KG1 (cell line): ENCODE measurements at places on chromosomes 4 and X.
A peak's percentile ranks its signal among the peaks of the same experiment; 100 is the strongest.

- no peak for DNase-seq
Observed at GRCh38 chr4:7134737-7135388, 57.5 kb upstream of the SORCS2 start.

DNA sequence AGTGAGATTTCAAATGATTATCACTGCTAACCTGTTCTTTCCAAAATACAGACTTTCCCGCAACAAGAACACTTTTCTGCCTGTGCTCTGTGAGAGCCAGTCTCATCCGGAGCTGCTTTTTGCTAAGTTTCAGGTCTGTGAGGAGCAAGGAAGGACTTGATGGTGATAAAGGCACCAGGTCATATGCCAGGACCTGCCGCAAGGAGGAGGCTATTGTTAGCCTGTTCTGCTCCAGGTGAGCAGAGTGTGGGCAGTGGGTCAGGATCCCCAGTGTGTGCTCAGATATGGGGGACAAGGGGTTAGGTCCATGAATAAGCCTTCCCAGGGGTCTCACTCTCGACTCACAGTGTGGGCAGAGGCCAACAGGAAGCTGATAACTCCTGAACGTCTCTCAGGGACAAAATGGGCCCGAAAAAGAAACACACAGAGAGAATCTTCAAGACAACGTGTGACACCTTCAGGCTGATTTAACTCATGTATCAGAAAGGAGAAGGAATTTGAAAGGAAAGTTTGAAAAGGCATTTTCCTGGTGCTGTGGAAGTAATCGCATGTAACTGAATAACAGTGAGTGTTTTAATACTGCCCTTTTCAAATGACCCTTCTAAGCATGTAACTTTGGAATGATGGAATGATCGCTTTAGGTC lies 57.7 kb upstream of the PDLIM3 start:
- no peak for DNase-seq

- DNase-seq, result no peak
Observed at GRCh38 chrX:76605390-76605789, 177.9 kb downstream of the MAGEE1 start.

- DNase-seq, result peak; percentile 30
Observed at GRCh38 chr4:2290974-2291704, 29.2 kb upstream of the MXD4 start.

GRCh38 chr4:41656572-41657520 lies 91.7 kb downstream of the PHOX2B start:
- no peak for DNase-seq

DNA sequence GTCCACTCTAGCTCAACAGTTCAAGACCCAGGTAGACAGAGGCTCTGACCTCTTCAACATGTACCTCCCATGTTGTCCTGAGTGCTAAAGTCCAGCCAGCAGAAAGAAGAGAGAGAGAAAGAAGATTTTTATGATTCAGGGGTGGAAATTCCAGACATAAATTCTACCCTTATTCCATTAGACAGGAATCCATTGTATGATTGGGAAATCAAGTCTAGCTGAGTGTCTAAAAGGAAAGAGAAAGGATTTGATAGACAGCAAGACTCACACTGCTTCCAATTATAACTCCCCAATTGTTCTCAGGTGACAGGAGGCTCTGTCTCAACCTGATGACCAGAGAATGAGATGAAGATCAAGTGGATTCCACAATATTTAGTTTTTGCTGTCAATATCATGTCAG lies 27.9 kb upstream of the PGM2 start:
- no peak for DNase-seq

DNA sequence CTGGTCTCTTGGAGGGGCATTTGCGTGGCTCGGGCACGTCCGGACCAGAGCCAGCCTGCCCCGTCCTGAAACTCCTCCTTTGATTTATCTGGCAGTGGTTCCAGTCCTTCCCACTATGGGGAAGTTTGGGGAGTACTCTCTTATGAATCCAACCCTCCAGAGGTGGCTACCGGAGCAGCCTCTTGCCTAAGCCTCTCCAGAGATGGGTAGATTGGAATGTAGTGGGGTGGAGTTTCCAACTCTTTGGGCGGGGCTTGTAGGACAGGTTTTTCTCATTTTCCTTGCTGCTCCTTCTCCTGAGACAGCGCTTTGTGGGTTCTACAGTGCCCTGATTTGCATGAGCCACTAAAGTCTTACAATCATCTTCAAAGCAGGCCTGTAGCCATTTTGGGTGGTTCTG lies 60.1 kb upstream of the XAGE1B start:
- DNase-seq, result no peak

DNA sequence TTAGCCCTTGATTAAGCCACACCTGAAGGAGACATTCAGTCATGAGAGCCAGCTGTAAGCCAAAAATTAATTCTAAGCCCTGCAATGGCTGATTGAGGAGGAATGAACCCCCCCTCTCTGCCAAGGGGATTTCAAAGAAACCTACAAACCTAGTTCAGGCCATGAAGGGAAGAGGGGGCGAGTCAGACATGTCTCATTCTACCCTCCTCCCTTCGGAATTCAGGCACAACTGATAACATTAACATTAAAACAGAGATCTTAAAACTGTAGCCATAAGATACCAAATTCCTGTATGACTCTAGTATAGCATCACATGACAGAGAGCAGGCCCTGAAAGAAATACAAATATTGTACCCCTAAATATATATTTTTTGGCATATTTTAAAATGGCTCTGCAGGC lies 40.4 kb upstream of the AFAP1 start:
- DNase-seq, result no peak

DNA sequence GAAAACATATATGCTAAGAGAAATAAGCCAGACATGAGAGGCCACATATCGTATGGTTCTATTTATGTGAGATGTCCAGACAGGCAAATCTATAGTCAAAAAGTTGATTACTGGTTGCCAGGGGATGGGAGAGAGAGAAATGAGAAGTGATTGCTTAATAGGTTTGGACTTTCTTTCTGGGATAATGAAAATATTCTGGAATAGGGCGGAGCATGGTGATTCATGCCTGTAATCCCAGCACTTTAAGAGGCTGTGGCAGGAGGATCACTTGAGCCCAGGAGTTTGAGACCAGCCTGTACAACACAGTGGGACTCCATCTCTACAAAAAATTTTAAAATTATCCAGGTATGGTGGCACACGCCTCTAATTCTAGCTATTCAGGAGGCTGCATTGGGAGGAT lies 22.4 kb downstream of the RBM47 start:
- no peak for DNase-seq

DNA sequence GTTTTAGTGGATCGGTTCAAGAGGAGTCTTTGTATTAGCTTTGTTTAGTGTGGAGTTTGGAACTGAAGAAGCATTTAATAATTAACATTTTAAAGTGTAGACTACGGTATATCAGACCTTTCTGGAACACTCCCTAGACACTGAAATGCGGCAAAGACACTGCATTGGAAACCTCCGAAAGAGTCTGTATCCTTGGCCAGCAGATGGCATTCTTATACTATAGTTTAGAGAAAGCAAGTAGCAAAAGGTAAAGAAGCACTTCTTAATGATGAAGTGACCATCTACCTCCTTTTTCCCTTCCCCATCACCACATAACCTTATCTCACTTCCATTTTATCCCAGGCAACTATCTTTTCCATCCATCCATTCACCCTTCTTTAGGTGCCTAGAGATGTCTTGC lies 7.6 kb downstream of the FABP2 start:
- DNase-seq, result no peak

DNA sequence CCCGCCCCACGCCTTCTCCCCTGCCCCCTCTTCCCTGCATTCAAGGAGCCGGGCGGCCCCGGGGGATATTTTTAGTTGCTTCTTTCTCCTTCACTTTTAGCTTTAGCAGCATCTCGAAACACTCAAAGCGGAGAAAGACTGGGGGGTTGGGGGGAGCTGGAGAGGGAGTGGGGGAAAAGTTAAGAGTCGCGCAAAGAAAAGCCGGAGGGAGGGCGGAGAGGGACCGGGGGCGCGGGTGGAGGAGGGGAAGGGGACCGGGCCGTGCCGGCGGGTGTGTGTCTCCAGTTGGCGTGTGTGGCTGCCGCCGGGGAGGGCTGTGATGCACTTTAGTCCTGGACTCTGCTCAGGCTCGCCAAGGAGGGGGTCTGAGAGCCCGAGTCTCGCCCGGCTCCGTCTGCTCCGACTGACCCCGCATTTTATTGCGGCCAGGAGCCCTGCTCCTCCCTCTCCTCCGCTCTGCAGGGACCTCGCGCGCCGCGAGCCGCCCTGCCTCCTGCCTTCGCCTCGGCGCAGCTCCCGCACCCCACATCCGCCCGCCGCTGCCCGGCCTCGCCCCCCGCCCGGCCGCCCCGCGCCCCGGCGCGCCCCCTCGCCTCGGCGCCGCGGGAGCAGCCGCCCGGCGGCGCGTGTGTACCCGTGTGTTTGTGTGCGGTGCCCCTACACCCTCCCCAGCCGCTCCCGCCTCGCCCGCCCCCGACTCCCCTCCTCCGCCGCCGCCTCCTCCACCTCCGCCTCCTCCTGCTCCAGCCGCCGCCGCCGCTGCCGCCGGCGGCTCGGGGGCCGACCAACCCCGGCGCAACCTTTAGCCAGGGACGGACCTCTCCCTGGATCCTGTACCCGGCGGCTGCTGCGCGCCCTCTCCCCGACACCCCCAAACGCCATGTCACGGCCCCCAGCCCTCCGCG lies 1.4 kb downstream of the ZNF827 start:
- DNase-seq, result no peak

GRCh38 chr4:169266661-169267060 lies 4.1 kb downstream of the SH3RF1 start:
- no peak for DNase-seq

DNA sequence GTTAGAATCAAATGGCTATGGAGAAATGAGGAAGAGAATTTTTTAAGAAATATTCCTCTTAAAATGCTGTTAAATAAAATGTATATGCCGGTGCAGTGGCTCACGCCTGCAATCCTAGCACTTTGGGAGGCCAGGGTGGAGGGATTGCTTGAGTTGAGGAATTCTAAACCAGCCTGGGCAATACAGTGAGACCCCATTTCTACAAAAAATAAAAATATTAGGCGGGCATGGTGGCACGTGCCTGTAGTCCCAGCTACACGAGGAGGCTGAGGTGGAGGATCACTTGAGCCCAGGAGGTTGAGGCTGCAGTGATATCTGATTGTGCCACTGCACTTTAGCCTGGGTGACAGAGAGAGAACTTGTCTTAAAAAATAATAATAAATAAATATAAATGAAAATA lies 7.9 kb upstream of the FUNDC1 start:
- no peak for DNase-seq

GRCh38 chr4:33954759-33955158 lies 2289.6 kb downstream of the ARAP2 start:
- no peak for DNase-seq

DNA sequence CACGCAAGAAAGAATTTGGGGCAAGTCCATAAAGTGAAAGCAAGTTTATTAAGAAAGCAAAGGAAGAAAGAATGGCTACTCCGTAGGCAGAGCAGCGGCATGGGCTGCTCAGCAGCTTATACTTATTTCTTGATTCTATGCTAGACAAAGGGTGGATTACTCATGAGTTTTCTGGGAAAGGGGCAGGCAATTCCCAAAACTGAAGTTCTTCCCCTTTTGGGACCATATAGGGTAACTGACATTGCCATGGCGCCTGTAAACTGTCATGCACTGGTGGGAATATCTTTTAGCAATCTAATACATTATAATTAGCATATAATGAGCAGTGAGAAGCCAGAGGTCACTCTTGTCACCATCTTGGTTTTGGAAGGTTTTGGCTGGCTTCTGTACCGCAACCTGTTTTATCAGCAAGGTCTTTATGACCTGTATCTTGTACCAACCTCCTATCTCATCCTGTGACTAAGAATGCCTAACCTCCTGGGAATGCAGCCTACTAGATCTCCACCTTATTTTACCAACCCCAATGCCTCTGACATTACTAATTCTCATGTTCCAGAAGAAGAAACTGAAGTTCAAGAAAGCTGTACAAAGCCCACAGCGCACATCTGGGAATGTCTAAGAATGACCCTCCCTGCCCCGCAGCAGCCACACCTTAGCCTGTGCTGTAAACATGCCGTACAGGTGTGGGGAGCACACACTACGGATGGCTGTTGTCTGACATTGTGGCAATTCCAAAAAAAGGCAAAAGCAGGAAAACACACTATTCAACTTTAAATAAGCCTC lies 18.6 kb downstream of the RXFP1 start:
- no peak for DNase-seq

GRCh38 chr4:75976177-75976576 lies 14.6 kb downstream of the SDAD1 start:
- DNase-seq, result no peak

- DNase-seq, result no peak
Observed at GRCh38 chr4:141571362-141571761, 65.0 kb upstream of the IL15 start.

- DNase-seq, result no peak
Observed at GRCh38 chrX:96611619-96612362, 72.9 kb upstream of the DIAPH2 start.

GRCh38 chrX:153922932-153923857 lies 2.9 kb downstream of the ARHGAP4 start:
- DNase-seq, result no peak

- DNase-seq, result no peak
Observed at GRCh38 chr4:128810331-128810870, 901 bp downstream of the JADE1 start.

DNA sequence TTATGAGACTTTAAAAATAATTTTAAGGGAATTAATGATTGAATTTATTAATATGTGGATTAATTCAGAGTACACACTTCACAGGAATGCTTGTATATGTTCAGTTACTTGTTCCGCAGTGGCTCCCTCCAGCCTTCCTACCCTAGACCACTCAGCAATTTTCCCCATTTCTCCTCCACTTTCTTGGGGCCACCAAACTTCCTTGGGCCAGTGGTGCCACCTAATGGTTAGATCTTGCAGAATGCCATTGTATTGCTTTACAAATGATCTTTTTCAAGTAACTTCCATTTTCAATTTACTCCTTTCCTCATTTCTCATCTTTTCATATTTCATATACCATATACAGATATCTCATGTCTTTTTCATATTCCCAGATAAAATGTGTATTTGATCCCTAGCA lies 3.6 kb upstream of the RNF175 start:
- no peak for DNase-seq

- DNase-seq, result no peak
Observed at GRCh38 chr4:27082776-27083175, 222.1 kb downstream of the STIM2 start.

DNA sequence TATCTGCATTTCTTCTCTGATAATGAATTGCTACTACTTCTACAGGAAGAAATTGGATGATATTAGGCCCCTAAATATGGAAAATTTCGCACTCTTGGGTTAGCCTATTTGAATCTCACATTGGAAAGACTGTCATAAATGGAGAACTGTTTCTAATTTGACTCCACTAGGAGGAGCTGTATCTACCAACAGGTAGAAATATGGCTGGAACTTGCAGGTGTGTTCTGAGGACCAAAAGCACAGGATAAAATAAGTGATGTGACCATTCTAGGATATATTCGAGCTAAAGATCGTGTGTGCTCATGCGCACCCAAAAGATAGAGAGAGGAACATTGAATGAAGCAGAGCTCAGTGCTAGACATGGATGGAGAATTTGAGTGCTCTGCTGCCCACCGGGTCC lies 4.8 kb upstream of the NKAP start:
- DNase-seq, result no peak

GRCh38 chr4:173248690-173249089 lies 80.1 kb downstream of the GALNT7 start:
- no peak for DNase-seq

DNA sequence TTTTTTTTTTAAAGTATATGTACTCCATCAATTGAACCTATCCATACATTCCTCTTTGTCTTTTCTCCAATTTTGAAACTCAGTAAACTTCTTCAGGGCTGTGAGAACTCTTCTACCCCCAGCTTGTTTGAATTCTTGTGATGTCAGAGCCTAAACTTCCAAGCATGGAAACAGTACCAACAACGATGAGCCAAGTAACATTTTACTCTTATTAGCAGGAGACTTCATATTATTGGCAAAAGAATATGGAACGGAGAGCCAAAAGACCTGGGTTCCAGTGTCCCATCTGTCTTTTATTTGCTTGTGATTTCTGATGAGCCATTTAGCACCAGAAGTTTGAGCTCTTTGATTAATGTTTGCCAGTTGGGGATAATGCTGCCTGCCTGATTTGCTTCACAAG lies 5.3 kb downstream of the DIAPH2 start:
- no peak for DNase-seq
